ENCODE measurements at places on chromosomes 1 and 21.

DNA sequence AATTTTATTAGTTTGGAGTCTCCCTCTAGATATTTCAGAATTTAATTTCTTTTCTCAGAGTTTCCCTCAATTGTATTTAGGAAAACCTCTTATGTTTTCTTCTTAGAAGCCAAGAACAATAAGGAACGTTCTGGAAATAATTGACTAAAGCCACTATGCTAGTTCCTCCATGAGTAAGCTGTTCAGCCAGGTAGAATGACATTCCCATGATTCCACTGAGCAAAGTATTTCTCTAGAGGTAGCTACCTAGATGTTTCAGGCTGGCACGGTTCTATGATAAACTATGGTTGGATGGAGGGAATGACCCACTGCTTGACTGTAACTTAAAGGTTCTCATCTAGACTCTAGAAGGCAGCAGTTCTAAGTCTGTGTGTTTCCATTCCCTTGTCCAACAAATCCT, 62.4 kb downstream of the CLDN17 start:
- no peak for DNase-seq

GRCh38 chr1:156594190-156594589, 2.6 kb downstream of the NAXE start:
- DNase-seq: no peak

DNA sequence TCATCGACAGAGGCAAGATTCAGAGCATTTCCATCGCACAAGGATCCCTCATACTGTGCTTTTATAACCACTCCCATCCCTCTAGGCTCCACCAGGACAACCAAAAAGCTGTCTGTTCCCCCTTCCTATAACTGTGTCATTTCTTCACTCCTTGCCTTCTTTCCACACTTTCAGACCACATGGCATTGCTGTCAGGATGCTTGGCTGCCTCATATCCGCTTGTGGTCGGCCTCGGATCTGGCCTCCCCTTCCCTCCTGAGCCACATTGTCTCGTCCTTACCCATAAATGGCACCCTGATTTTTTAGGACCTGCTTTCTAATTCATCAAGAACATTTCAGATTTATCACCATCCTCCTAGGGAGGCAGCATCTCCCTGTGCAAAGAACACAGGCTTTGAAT, 80.5 kb downstream of the HIVEP3 start:
- DNase-seq: no peak

GRCh38 chr1:34696230-34696629, 58.6 kb upstream of the GJB5 start:
- DNase-seq: no peak

GRCh38 chr1:196545222-196545621, 63.0 kb downstream of the KCNT2 start:
- no peak for DNase-seq

- no peak for DNase-seq
Observed at GRCh38 chr1:229407206-229408026, 26.5 kb downstream of the ACTA1 start.

DNA sequence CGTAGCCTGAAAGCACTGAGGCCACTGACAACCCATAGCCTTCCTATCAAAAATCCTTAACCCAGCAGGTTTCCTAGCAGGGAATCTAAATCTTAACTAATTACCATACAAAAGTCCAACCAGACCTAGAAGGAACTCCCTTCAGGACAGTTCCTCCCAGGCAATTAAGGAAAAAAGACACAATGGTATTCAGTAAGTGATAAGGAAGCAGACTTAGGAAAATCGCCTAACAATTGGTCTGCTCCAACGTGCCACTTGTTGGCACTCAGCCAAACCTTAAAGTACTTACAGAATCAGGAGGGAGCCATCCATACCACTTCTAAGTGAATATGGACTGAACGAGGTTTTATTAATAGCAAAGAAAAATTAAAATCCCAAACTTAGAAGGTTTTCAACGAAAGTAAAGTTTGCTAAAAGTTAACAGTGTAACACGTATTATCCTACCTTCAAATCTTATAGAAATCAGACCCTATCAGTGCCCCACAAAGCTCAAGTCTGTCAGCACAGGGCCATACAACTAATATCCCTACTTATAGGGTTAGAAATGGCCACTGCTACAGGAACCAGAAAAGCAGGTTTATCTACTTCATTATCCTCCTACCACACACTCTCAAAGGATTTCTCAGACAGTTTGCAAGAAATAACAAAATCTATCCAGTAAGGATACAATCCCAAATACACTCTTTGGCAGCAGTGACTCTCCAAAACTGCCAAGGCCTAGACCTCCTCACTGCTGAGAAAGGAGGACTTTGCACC, 29.0 kb downstream of the SPATA6 start:
- DNase-seq: no peak

GRCh38 chr1:42736152-42736551, 3.9 kb downstream of the CLDN19 start:
- no peak for DNase-seq

GRCh38 chr1:53543130-53543777, 84.1 kb downstream of the DMRTB1 start:
- DNase-seq: no peak

DNA sequence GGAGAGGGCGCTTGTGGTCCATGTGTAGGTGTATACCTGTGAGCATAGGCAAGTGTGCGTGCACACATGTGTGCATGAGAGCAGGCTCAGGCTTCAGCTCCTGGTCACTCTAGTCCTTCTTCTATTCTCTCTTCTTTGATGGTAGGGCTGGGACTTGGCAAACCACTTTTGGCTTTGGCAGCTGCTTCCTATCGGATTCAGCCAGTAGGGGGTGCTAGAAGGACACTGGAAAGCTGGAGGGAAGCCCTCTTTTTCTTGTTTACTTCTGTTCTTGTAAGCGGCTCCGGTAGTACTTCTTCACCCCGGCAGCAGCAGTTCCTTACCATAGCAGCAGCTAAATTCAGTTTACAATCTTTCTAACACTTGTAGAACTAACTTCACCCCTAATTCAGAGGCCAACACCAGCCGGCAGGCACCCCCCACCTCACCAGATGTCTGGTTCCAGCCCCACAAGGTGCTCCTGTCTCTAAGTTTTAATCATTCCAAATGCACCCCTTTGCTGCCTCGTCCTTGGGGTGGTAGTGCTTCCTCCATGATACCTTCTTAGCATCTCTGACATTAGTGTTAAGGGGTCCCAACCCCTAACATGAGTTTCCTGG, 25.1 kb downstream of the NENF start:
- DNase-seq: peak; percentile 35

- DNase-seq: no peak
Observed at GRCh38 chr1:3902111-3902511, 2.0 kb upstream of the C1orf174 start.

GRCh38 chr21:37008724-37009123, 2.2 kb downstream of the RIPPLY3 start:
- peak; percentile 91 for DNase-seq

DNA sequence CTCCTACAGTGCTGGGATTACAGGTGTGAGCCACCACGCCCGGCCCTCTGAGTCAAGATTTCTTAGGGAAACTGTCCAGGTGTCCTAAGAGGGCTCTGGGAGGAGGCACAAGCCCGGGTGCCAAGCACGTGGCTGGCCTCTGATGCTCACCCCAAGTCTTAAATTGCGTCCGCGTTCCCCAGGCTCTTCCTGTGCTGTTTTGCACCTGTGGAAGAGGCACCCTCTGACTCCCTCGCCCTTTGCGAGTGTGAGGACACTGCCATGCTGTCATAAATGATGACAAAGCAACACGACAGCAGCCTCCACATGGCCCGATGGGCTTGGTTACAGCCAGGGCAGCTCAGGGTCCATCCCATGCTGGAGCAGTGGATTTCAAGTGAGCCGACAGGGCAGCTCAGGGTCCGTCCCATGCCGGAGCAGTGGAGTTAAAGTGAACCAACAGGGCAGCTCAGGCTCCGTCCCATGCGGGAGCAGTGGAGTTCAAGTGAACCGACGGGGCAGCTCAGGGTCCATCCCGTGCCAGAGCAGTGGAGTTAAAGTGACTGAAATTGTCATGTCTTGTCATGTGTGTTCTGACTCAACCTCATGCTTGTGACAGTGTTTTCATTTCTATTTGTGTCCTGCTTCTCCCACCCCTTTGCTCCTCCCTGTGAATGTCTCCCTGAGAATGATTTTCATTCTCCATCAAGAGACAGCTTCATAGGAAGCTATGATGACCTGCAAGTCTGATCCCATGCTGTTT, 33.9 kb downstream of the PCNT start:
- DNase-seq: no peak

DNA sequence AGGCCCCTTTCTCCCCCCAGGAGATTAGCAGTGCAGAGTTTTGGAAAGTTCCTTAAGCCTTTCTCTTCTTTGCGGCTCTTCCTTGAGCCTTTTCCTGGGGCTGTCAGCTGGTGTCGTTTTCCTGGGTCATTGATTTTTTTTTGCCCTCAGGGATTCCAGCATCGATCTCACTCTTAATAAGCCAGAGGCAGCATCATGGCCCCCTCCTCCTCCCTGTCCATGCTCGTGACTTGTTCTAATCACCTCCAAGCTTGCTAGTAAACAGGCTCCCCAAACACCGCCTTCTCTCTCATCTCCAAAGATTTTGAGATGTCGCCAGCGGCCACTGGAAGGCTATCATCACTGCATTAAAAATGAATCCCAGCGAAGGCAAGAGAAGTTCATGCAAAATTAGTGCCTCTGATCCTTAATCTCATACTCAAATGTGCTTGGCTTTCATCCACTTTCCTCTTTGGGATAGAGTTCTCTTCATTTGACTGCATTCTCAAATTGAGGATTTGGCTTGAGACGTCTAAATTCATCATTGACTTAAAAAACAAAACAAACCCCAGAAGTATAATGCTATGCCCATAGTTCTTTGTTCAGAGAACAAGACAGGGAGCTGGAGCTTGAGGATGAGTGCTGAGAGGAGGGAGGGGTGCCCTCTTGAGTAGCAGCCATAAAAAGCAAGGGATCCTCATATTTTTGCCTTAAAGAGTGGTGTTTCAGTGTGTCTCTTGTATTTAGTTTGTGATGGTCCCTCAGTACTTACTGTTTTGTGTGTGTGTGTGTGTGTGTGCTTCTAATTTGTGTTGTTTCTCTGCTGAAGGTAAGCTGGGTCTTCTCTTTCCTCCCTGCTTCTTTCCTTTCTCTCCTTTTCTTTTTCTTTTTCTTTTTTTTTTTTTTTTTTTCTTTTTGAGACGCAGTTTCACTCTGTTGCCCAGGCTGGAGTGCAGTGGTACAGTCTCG, 3.2 kb downstream of the EVA1C start:
- DNase-seq: no peak

DNA sequence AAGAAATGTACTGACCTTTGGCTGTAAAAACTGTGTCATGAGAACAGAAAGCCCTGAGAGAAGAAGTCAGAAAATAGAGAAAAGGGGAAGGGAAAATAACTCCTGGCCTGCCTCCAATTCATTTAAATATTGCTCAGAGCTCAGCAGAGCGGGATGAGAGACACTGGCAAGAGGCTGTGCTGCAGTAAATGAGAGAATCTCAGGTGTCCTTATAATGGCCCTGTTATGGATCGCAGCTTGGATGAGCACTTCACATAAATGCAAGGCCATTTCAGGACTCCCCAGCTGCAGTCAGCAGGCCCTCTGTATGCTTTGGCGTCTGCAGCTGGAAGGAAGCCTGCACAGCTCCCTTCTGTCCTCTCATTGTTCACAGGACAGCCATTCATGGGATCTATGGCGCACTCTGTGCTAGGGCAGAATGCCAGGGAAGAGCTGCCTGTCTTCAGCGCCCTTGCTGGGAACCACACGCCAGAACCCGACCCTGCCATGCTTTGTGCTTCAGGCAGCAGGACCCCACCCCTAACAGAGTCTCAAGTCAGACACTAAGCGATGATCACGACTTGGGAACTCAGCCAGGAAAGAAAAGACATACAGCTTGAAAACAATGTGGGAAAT, 20.7 kb upstream of the ABCB10 start:
- peak; percentile 54 for DNase-seq

GRCh38 chr1:170836141-170836540, 99.2 kb upstream of the MROH9 start:
- DNase-seq: no peak

- no peak for DNase-seq
Observed at GRCh38 chr21:35071347-35071746, 22.2 kb upstream of the RUNX1 start.

DNA sequence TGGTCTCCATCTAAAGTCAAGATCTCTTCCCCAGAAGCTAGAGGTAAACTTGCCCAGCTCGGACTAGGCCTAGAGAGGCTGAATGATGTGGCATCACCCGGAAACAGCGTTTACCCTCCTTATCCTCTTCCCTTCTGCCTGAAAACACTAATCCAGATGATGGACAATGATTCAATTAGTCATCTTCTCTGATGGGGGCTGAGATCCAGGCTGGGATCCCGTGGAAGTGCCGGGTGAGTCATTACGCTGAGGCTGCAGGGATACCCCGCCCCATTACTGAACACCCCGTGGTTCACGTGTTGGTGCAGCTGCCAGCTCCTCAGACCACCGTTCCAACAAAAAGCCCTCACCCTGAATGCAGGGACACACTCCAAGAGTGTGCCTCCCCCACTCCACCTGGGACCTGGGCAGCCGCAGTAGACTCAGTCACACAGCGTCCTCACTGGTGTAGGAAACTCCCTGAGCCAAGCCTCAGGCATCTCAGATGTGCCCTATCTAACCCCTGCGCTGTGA, 2.0 kb downstream of the S100A6 start:
- no peak for DNase-seq

GRCh38 chr21:25701529-25701928, 33.2 kb downstream of the ATP5PF start:
- no peak for DNase-seq

DNA sequence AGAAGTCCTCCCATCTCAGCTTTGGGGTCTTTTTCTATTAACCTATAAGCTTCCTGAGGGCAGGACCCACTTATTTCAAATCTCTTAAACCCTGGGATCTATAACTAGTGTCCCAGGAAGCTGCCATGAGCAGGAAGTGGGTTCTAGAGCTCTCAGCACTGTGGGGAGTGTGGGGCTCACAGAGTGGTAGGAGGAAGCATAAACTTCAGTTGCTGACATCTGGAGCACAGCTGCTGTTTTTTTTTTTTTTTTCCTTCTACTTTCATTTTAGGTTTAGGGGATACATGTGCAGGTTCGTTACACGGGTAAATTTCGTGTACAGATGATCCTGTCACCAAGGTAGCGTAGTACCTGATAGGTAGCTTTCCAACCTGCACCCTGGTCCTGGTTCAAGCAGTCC, 59.3 kb downstream of the AK4 start:
- no peak for DNase-seq

DNA sequence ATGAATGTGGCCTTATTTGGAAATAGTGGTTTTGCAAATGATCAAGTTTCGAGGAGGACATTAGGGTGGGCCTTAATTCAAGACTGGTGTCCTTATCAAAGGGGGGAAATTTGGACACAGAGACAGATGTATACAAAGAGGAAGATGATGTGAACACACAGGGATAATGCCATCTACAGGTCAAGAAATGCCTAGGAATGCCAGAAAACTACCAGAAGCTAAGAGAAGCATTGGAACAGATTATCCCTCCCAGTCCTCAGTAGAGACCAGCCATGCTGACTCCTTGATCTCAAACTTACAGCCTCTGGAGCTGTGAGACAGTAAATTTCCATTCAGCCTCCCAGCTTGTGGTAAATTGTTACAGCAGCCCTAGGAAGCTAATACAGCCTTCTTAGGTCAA, 151.4 kb downstream of the PTGER3 start:
- DNase-seq: no peak

- DNase-seq: no peak
Observed at GRCh38 chr1:229192031-229192430, 78.9 kb upstream of the RAB4A start.

Measured in NCI-H1436 (cell line).